Activated CD4-positive, CD25-positive, alpha-beta regulatory T cell treated with anti-CD3 and anti-CD28 coated beads, Interleukin-2, amount 50 U/mL, for 72 hours (primary cell): ENCODE measurements at places on chromosomes 13 and 19.

DNA sequence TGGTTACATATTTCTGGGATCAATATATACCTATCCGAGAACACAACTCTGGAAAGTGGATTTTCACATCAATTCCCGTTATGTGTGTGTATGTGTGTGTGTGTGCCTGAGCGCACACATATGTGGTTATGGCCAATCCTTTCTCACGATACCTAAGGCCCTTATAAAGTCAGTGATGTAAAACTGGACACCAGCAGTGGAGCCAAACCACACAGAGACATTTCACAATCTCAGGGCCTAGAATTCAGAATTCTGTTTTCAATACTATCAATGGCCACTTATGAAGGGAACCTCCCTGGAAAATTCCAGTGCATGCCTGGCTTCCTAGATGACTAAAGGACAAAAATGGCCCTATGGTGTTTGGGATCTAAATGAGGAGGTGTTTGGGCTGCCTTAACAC lies 187.3 kb upstream of the UBL3 start:
- DNase-seq, result no peak

DNA sequence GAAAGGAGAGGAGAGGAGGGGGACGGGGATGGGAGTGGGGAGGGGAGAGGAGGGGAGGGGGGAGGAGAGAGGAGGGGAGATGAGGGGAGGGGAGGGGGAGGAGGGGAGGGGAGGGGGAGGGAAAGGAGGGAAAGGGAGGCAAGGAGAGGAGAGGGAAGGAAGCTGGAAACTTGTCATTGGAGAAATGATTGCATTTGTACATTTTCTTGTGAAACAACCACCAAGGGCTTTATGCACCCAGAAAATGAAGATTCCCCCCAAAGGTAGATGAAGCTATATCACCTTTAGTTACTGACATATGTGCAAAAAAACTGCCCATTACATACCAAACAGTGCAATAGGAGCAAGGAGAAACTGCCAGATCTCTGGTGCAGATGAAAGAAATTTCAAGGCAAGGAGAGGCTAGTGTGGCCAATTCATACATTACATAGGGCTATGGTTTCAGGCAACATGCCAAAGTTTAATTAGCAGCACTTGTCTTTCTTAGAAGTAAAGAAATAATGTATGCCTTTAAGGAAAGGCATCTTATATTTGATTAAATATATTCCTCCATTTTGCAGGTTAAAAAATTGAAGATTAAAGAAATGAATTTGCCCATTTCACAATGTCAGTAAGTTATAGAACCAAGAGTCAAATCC lies 49.5 kb upstream of the STK24 start:
- DNase-seq, result no peak

GRCh38 chr13:79423801-79424642 lies 18.0 kb upstream of the RBM26 start:
- DNase-seq, result no peak

- no peak for DNase-seq
Measured at GRCh38 chr19:795691-796581, 1.3 kb upstream of the PTBP1 start.

GRCh38 chr19:1715540-1715939 lies 37.8 kb upstream of the ONECUT3 start:
- DNase-seq, result no peak

- no peak for DNase-seq
Measured at GRCh38 chr13:51879133-51879532, 17.4 kb downstream of the CCDC70 start.

- no peak for DNase-seq
Measured at GRCh38 chr19:48348045-48348444, 15.7 kb downstream of the TMEM143 start.

DNA sequence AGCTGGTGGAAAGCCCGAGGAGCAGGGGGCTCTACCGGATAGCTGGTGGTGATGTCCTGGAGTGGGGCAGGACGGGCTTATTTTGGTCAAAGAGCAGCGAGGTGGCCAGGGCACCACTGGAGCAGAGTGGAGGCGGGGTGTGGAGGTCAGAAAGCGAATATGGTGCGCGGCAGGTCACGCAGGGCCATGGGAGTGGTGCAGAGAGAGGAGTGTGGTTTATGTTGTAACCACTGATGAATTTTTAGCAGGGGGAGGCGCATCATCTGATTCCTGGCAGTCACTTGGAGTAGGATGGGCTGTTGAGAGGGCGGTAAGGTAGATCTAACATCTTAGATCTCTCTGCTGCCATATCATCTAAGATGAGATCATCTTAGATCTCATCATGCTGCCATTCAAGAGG lies 1.4 kb upstream of the ZNF414 start:
- DNase-seq, result peak; percentile 52

DNA sequence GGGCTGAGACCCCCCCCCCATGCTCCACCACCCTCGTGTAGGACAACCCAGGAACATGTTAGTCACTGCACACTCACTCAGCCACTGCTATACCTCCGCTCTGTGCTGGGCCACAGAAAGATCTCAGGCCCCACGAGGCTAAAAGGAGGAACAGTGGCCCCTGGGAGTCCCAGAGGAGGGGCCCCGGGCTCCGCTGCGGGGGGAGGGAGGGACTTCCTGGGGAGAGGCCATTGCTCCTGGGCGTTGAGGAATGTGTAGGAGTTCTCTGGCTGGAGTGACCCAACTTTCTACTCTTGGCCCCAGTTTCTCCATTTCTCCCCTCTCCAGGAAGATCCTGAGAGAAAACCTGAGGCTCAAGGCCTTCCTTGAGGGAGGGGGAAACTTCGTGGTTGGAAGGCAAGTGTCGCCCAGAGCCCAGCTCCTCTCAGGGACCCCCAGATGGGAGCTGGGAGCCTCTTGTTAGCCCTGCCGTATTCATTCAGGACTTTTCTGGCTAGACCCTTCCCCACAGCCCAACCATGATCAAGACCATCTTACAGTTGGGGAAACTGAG lies 13.6 kb downstream of the ONECUT3 start:
- no peak for DNase-seq

GRCh38 chr13:40031031-40031430 lies 375.6 kb downstream of the COG6 start:
- no peak for DNase-seq

GRCh38 chr13:24142453-24142852 lies 18.1 kb upstream of the SPATA13 start:
- no peak for DNase-seq

GRCh38 chr19:458091-459042 lies 2.5 kb downstream of the SHC2 start:
- no peak for DNase-seq

- no peak for DNase-seq
Measured at GRCh38 chr13:59674616-59675015, 489.1 kb downstream of the DIAPH3 start.

DNA sequence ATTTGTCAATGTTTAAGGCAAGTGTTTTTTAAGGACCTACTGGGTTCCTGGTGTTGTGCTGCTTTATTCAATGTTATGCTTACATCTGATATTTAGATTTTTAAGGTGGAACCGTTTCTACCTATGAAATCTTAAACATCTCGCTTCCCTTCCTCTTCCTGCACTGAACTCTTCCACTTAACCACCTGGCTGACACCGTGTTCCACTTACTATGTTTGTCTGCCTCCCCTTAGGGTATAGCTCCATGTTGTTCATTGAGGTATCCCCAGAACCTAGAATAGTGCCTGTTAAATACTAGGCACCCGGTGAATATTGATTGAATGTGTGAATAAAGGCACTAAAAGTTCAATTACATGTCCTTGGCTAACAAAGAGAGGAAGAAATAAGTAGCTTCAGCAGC lies 104.9 kb downstream of the RNF17 start:
- no peak for DNase-seq

- peak; percentile 52 for DNase-seq
Measured at GRCh38 chr13:75635828-75636435, at the start of gene LMO7. TSS of gene LMO7 (plus strand) at chr13:75636330. CDS start at chr13:75636658, 328 bp downstream.

GRCh38 chr19:5011476-5012238 lies 42.7 kb downstream of the KDM4B start:
- no peak for DNase-seq

DNA sequence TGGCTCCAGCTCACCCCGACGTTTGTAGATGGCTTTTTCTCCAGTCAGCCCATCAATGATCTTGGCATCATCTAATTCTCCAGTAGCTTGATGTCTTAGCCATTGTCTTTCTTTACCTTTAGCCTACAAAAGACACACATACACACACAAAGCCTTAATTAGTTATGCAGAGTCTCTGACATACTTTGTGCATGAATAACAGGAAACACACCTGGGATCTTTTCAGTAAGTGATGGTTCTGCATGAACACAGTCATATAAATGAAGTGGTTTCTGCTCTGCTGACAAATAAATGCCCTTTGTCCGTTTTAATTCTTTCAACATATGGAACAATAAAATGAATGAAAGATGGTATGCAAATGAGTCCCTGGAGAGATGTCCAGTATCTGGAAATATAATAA lies 133.3 kb downstream of the RGCC start:
- DNase-seq, result no peak

DNA sequence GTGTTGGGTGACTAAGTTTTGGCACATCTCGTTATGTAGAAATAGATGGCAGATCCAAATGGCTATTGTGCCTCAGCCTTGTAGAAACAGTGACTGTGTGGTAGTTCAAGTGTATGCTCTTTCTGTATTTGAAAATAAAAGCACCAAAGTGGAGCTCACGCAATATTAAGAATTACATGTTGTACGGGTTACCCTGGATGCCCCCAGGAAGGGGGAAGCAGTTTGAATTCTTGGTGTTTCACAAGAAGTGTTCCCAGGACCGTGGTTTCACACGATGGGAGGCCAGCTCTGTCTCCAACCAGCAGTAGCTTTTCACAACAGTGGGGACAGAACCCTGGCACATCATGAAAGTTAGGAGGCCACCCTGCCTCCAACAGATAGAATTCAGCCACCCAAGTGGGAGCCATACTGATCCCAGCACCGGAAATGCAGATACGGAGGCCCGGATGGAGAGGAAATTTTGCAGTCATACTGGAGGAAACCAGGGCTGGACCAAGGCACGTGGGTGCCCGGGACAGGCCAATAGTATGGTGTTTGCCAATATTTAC lies 8.9 kb downstream of the FLT1 start:
- DNase-seq, result no peak

GRCh38 chr19:48006762-48007161 lies 12.3 kb downstream of the ELSPBP1 start:
- DNase-seq, result no peak

DNA sequence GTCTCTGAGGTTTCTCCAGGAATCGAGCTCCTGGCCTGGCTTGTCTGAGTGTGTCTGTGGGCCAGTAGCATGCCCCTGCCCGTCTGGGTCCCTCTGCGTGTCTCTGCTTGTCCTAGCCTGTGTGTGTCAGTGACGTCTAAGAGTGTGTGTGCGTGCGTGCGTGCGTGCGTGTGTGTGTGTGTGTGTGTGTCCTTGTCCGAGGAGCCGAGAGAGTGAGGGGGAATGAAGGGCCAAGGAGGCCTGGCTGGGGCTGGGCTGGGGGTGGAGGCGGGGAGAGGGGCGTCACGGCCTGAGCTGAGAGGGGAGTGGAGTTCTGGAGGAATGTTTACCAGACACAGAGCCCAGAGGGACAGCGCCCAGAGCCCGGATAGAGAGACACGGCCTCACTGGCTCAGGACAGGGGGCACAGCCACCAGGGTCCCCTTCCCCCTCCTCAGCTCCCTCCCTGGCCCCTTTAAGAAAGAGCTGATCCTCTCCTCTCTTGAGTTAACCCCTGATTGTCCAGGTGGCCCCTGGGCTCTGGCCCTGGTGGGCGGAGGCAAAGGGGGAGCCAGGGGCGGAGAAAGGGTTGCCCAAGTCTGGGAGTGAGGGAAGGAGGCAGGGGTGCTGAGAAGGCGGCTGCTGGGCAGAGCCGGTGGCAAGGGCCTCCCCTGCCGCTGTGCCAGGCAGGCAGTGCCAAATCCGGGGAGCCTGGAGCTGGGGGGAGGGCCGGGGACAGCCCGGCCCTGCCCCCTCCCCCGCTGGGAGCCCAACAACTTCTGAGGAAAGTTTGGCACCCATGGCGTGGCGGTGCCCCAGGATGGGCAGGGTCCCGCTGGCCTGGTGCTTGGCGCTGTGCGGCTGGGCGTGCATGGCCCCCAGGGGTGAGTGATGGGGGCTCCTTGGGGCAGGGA lies at the start of gene AXL:
Gene AXL, plus strand, starts transcription at position 609 of the 893 bp plus-strand sequence. Its CDS starts 170 bp downstream, at position 779.
- DNase-seq, result no peak

GRCh38 chr13:58324161-58324560 lies 692.6 kb downstream of the PCDH17 start:
- DNase-seq, result no peak

DNA sequence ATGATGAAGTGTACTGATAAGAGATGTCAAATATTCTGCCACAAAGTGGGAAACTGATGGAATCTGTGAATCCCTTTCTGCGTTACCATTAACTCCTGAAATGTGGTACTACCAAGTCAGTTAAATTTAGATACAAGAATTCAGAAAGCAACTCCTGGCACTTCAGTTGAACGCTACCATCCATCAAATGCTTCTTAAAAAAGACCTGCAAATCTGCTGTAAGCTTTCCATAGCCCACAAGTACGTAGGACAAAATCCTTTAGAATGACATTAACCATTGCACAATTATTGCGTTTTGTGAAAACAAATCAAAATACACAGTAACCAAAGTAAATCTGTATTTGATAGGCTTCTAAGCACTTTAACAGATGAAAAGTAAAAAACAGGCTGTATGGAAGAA lies 5.4 kb downstream of the SMAD9 start:
- no peak for DNase-seq

DNA sequence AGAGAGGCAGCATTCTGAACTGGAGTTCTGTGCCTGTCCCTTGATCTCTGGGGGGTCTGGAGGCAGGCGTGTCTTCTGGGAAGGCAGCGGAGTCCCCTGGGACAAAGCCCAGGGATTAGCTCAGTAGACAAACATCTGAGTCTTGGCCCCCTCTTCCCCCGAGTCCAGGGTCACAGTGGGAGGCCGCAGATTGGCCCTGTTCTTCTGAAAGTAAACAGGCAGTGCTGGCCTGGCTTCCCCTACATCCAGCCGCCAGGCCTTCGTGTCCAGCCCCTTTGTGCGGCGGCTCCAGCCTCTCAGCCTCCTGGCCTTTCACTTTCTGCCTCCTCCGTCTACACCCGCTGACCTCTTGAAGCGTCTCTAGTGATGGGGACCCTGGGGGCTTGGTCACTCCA lies 989 bp downstream of the NFILZ start:
- no peak for DNase-seq
